NCI-H524 treated with DMSO at 0.1 percent for 48 hours (cell line): ENCODE measurements at places on chromosomes 13 and 19.

DNA sequence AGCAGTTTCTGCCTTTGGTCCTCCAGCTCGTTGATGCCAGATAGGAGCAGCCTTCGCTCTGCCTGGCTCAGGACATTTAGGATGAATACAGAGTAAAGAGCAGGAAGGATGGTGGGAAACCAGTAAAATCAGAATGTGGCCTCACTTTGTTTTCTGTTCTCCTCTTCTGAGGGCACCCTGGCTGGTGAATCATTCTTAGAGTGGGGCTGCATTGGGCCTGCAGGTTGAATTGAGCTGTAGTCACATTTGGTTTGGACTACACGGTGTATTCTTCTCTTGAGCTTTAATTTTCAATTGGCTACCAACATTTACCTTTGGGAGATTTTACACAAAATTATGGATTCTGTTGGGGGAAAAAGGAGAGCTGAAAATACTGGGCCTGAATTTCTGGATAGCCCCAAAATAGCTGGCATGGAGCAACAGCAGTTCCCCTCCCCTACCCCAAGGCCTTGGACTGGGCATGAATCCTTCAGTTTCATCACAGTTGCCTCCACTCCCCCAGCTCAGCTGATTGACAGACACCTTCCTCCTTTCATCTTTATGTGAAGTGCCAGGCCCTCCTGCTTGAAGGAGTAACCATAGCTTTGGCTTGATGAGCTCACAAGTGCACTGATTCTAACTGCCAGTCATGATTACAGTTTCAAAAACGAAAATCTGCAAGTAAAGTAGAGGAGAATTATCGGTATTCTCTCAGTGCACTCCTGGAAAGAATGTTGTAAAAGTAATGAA is 24.3 kb downstream of the ERCC5 start:
- DNase-seq, result no peak

- no peak for DNase-seq
Measured at GRCh38 chr13:51557875-51558612, 26.2 kb upstream of the WDFY2 start.

DNA sequence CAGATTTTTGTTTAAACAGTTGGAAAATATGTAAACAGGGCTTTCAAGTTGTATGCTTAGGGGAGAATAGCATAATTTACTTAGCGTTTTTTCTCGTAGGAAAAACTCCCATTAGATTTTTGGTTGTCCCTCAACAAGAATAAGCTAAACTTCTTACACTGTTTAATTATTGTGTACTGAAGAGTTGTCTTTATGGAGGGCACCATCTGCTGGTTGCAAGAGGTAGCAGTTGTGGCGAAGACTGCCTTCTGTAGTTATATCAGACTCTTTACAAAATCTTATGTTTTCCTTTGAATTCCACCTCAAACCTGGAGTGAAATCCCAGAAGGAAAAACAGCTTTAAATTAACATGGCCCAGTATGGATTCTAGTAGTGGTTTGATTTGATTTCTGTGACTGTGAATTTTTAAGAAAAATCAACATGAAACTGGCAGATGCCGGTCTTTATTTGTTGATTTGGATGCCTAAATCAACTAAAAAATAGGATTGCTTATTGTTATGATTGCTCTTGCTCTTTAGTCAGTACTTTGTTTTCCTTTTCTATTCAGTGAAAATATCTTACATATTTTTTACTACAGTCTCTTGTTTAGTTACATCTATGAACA is 53.4 kb downstream of the PDS5B start:
- no peak for DNase-seq

DNA sequence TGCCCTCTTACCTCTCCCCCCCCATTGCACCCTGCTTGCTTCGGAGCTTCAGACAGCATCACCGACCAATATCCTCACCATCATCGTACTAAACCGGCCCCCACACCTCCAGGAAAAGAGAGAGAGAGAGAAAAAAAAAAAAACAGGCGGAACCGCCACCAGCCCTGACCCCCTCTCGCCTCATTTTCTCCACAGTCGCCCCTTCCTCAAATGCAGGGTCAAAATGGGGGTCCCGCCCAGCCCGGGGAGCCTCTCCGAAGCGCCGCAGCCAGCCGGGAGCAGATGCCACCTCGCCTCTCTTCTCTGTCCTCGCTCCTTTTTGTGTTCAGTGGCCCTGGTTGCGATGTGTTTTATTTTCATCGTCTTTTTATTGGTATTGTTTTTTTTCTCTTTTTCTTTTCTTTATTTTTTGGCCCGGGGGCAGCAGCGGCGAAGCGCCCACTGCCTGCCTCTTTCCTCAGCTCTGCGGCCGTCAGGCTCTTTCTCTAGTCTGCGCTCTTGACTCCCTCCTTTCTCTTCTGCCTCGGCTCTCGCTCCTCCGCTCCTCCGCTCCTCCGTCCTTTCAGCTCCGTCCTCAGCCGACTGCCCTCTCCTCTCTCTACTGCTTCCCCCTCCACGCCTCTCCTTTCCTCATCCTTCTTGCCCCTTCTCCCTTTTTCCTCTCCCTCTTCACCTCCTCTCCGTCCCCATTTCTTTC is 41.4 kb downstream of the DEDD2 start:
- no peak for DNase-seq

DNA sequence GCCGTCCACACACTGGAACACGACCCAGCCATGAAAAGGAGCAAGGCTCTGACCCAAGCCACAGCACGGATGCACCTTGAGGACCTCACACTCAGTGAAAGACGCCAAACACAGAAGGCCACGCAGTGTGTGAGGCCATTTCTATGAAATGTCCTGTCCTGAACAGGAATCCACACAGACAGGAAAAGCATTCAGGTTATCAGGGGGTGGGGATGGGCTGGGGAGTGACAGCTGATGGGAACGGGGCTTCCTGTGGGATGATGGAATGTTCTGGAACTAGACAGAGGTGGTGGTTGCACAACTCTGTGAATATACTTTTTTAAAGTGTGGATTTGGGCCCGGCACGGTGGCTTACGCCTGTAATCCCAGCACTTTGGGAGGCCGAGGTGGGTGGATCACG is 30.6 kb downstream of the GPX4 start:
- no peak for DNase-seq

DNA sequence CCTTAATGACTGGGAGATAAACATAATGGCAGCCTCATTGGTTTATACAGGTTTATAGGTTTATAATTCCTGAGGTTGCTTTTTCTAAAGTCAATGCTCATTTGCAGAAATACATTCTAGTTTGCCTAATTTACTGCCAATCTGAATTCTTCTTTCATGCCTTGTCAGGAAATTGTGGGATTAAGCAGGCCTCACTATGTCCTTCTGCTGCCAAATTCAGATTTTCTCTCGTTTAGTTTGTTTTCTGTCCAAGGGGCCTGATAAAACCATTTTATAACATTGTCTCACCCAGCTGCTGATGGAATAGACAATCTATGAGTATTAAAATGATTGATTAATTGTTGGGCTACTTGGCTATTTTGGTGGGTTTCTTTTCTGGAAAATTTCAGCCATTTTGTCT is 42.4 kb upstream of the OBI1 start:
- DNase-seq, result no peak

DNA sequence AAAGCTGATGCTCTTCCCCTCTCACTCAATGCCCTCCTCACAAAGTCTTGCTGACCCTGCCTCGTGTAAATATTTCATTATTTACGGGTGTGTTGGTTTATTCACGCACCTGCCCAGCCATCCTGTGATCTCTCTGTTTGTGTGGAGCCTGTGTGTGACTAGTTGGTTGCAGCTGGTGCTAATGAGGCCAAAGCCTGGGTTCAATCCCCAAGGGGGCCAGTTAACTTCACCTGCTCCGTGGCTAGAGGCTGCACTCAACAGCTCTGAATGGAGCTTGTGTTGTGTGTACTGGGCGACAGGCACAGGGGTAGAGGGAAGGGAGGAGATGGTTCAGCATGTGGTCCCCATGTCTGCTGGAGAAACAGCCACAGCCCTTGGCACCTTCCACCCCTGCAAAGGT is 109.5 kb downstream of the DNAJC15 start:
- no peak for DNase-seq

DNA sequence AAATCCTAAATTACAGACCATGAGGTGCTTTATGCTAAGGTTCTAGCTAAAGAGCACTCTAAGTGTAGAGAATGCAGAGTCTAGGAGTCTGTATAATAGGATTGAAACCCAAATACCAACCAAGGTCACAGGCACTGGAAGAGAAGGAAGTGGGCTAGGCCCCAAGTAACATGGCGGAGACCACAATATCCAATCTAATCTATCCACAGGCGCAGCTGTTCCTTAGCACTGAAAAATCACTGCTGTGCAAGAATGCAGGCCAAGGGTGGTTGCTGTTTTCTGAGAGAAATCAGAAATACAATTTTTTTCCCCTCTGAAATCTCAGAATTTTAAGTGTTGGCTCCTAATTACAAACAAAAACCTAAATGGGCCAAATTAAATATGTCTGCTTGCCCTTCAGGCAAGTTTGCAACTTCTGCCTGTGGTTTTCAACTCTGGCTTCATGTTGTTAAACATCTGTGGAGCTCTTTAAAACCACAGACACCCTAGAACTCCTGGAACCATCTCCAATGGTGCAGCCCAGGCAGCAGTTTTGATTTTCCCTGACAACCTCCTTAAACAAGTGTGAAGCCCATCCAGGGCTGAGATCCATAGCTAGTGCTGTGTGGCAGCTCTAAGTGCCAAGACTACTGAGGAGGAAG is 6.1 kb downstream of the RANBP3 start:
- no peak for DNase-seq

DNA sequence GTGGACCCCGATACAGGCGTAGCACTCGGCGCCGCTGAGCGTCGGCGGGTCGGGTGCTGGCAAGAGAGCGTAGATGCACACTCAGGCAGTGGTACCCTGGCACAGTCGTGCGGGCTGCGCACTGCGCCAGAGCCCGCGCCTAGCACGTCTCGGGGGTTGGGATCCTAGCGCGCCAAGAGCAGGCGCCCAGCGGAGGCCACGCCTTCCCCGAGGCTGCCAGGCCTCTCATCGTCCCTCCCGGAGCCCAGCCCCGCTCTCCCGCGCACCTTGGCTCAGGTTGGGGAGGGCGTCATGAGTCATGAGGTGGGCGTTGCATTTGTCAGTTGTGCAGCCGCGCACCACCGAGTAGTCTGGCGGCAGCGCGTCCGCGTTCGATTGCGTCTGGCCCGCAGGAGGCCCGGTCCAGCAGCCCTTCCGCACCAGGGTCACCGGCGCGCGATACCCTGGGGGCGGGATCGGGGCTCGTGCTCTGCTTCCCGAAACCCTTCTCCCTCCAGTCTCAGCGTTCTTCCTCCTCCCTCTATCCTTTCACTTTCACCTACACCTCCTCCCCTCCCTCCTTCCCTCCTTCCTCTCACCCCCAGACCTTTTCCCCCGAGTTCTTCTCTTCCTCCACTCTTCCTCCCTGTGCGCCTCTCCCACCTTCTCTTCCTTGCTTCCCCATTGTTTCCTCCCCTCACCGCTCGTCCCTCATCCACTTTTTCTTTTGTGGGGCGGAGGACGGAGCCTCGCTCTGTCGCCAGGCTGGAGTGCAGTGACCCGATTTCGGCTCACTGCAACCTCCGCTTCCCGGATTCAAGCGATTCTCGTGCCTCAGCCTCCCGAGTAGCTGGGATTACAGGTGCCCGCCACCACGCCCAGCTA is 3.5 kb downstream of the LYPD5 start:
- DNase-seq, result no peak
